Activated T-cell treated with anti-CD3 and anti-CD28 coated beads, Interleukin-2, amount 50 U/mL, for 72 hours (primary cell): ENCODE measurements at places on chromosomes 12 and 14. TPM values are rescaled to one million over a fixed set of nuclear protein-coding genes. Genes with fewer than 3 reads are reported as not detected.

The NFE2 gene
- total RNA-seq = 0.19 TPM

The MUCL1 gene
- not detected for total RNA-seq

The SLC17A8 gene
- not detected for total RNA-seq

The TEX22 gene
- total RNA-seq = 1.8 TPM

The NPAS3 gene
- total RNA-seq = not detected

The CISTR gene
- not detected for total RNA-seq

The UBC gene
- total RNA-seq = 1,182 TPM

The SLCO1B3 gene
- not detected for total RNA-seq

The PLA2G1B gene
- not detected for total RNA-seq

The CRIP1 gene
- 174 TPM for total RNA-seq

The SLCO1B1 gene
- total RNA-seq = not detected

The CACNA1C gene
- 0.14 TPM for total RNA-seq

The MYH7 gene
- 0.56 TPM for total RNA-seq

DNA sequence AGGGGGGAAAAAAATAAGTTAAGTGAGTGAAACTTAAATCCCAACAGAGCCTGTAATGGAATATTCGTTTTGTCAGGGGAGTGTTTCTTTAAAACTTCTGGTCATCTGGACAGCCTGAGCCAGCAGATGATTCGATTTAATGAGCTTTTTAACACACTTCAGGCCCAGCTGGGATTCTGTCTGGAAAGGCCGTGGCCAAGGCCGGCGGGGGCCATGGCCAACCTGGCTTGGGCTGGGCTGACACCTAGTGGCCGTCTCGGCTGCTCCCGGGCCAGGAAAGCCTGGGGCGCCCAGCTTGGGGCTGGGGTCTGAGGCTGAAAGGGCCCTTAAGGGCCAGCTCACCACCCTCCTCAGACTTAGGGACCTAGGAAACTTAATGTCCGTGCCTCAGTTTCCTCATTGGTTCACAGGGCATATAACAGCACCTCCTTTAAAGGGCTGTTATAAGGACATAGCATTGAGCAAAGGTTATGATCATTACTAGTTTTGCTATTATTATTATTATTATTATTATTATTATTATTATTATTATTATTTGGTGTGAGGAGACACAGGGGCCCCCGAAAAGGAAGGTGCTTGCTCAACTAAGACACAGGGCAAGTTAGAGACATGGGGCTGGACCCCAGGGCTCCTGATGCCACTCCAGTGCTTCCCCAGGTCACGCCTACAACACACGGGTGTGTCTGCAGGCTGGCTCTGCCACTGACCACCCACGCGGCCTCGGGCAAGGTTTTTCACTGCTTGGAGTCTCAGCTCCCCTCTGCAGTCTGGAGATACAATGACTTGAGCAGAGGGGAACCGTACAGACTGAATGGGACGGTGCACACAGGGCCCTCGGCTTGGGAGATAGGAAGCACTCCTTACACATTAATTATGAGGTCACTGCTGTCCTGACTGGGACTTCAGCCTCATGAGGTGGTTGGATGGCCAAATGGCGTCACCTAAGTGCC lies 84.0 kb downstream of the SYNE3 start:
- H3K27me3 ChIP-seq = no peaks in the 10 kb centered on the region
- peaks cover 11% of the 10 kb centered on the region for H3K36me3 ChIP-seq
- no peak overlapping the region for H3K4me3 ChIP-seq
- H3K27ac ChIP-seq = no peak overlapping the region
- DNase-seq = no peak

DNA sequence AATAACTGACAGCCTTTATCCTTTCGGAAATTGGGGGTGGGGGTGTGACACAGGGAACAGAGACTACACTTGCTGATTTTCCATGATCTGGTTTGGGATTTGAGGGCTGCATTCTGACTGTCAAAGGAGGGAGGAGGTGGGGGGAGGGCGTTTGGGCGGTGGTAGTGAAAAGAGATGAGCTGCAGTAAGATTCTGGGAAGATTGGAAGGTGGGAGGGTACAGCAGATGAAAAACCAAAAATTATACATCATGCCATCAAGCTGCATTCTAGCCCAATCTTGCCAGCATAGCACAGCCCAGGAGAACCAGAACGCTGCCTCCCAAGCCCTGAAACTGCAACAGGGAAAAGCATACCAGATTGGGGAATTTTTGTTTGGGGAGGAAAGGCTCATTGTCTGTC lies 2.4 kb downstream of the RND1 start:
- no peaks in the 10 kb centered on the region for H3K36me3 ChIP-seq
- no peak overlapping the region for H3K4me3 ChIP-seq
- H3K27me3 ChIP-seq = peaks cover 37% of the 10 kb centered on the region
- DNase-seq = no peak
- no peak overlapping the region for H3K27ac ChIP-seq
- H3K4me1 ChIP-seq = peaks cover 31% of the 10 kb centered on the region

DNA sequence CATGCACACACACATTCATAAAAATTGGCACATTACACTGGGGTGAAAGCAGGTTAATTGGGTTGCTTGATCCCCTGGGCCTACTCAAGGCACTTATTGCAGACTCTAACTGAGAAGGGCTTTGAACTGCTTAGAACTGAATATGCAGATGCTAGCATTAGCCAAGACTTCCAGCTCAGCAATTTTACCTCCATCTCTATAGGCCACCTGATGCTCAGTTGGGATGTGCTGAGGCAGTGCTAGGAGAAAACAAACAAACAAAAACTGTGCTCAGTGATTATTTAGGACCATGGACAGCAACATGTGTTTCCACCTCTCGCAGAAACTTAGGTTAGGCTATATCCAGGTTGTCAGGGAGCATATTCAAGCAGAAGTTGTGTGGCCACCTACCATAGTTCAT lies 124.8 kb upstream of the WSCD2 start:
- no peaks in the 10 kb centered on the region for H3K36me3 ChIP-seq
- H3K27ac ChIP-seq = no peak overlapping the region
- peaks cover 19% of the 10 kb centered on the region for H3K27me3 ChIP-seq
- no peak for DNase-seq
- H3K4me3 ChIP-seq = no peak overlapping the region
- H3K4me1 ChIP-seq = peaks cover 4% of the 10 kb centered on the region

GRCh38 chr12:70581208-70581607 lies 56.0 kb downstream of the PTPRB start:
- DNase-seq = no peak
- H3K4me1 ChIP-seq = no peaks in the 10 kb centered on the region
- H3K27me3 ChIP-seq = peaks cover 7% of the 10 kb centered on the region
- no peak overlapping the region for H3K4me3 ChIP-seq
- H3K27ac ChIP-seq = no peak overlapping the region

DNA sequence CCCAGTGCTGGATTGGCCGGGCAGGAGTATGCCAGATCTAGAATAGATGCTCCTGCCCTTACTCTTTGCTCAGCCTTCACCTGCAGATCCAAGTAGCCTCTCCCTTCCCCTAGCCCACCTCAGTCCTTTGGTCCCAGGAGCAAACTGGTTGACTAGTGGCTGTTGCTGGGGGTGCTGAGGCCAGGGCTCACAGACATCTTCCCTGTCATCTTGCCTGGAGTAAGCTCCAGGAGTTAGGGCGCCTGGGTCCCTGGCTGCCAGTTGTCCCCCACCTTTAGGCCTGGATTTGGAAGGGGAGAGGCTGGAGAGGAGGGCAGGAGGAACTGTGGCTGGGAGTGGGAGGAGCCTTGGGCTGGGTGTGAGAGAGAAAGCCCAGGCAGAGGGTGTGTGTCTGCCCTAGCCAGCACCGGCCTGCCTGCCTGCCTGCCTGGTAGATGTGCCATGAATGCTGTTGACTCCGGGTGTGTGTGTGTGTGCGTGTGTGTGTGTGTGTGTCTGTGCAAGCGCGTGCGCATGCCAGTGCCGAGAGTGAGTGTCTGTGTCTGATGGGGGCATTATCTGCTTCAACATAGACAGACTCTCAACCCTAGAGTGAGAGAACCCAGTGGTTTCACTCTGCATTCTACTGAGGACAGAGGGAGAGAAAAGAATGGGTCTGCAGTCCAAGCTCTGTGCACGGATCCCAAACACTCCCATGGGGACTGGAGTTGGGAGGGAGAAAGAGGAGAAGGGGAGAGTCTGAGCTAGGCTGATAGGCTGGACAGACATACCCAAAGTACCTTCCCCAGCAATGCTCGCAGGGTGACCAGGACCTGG lies 845 bp upstream of the RARG start:
- H3K27ac ChIP-seq = peak overlapping the region; percentile 50
- H3K4me1 ChIP-seq = peaks cover 56% of the 10 kb centered on the region
- no peaks in the 10 kb centered on the region for H3K36me3 ChIP-seq
- H3K27me3 ChIP-seq = no peaks in the 10 kb centered on the region
- peak overlapping the region; percentile 91 for H3K4me3 ChIP-seq
- peak; percentile 36 for DNase-seq

GRCh38 chr14:100738704-100739131 lies 12.0 kb downstream of the DLK1 start:
- no peak for DNase-seq
- no peak overlapping the region for H3K4me3 ChIP-seq
- H3K36me3 ChIP-seq = no peaks in the 10 kb centered on the region

GRCh38 chr14:91873471-91874415 lies 6.4 kb upstream of the TC2N start:
- H3K4me1 ChIP-seq = peaks cover 91% of the 10 kb centered on the region
- peak overlapping the region; percentile 33 for H3K27ac ChIP-seq
- no peaks in the 10 kb centered on the region for H3K36me3 ChIP-seq
- no peaks in the 10 kb centered on the region for H3K27me3 ChIP-seq
- peak overlapping the region; percentile 77 for H3K4me3 ChIP-seq
- peak; percentile 79 for DNase-seq

DNA sequence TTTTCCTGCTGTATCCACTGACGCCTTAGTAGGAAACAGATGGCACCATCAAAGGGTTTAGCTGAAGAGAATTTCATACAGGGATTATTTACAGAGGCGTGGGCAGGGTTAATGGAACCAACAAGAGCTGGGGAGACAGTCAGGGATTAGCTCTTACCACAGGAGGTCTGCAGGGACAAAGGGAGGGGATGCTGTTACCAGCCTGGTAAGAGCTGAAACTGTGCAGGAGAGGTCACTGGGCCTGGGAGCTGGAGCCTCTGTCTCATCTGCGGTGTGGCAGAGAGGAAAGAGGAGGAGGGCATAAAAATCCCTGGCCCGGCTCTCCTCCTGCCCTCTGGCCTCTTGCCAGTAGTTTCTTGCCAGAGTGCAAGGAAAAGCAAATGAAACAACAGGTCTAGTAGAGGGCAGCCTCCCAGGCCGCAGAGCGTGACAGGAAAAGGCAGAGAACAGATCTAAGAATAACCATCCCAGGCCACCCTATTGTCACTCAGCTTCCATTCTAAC lies 18.9 kb upstream of the POC1B start:
- no peak overlapping the region for H3K4me3 ChIP-seq
- H3K4me1 ChIP-seq = peaks cover 7% of the 10 kb centered on the region
- no peaks in the 10 kb centered on the region for H3K27me3 ChIP-seq
- no peak overlapping the region for H3K27ac ChIP-seq

DNA sequence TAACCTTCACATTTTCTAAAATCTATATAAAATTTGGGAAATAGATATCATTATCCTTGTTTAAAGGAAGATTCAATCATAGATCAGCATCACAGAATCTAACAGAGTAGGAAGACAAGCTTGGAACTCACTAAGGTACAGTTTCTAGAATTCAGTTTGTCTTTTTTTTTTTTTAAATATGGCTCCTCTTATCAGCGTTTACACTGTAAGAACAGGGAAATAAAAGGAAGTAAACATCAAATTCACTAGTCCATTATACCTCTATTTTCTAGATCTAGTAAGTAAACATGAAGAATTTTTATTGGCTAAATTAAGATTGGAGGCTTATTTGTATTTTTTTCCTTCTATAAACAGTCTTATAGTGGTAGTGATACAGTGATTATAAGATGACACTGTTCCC lies 144.9 kb downstream of the LRIG3 start:
- H3K4me1 ChIP-seq = no peaks in the 10 kb centered on the region
- H3K36me3 ChIP-seq = no peaks in the 10 kb centered on the region
- no peak overlapping the region for H3K27ac ChIP-seq
- no peak overlapping the region for H3K4me3 ChIP-seq

DNA sequence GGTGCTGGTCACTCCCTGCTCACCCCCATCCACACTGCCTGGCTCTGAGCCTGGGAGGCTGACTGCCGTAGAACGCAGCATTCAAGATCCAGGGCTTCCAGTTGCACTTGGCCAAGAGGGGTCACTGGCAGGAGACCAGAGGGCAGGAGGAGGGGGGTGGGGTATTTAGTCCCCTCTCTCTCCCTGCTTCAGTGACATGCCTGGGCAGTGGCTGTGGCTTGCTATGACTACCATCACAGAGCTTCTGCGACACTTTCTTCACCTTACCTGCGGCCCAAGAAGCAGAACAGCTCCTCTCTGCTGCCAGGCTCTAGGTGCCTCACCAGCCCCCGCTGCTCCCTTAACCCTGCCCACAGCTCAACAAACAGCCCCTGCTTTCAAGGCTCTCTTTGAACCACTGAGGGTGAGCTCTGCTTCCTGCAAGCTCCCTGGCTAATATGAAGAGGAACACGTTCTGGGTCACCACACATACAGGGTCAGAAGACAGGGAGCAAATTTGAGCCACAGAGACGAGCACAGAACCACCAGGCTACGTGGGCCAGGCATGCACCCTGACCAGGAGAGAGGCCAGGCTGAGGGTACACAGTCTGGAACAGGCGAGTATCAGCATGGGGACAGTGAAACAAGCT lies 55.7 kb downstream of the ITPK1 start:
- no peaks in the 10 kb centered on the region for H3K36me3 ChIP-seq
- H3K4me1 ChIP-seq = peaks cover 36% of the 10 kb centered on the region
- H3K27me3 ChIP-seq = no peaks in the 10 kb centered on the region
- DNase-seq = peak; percentile 26
- no peak overlapping the region for H3K27ac ChIP-seq

- DNase-seq = no peak
- peaks cover 92% of the 10 kb centered on the region for H3K4me1 ChIP-seq
- peak overlapping the region; percentile 44 for H3K27ac ChIP-seq
- H3K36me3 ChIP-seq = peaks cover 15% of the 10 kb centered on the region
Observed at GRCh38 chr14:69657950-69658355, 46.6 kb downstream of the SUSD6 start.

GRCh38 chr14:83994020-83994419 lies 1535.9 kb upstream of the FLRT2 start:
- no peaks in the 10 kb centered on the region for H3K4me1 ChIP-seq
- DNase-seq = no peak
- no peaks in the 10 kb centered on the region for H3K36me3 ChIP-seq

DNA sequence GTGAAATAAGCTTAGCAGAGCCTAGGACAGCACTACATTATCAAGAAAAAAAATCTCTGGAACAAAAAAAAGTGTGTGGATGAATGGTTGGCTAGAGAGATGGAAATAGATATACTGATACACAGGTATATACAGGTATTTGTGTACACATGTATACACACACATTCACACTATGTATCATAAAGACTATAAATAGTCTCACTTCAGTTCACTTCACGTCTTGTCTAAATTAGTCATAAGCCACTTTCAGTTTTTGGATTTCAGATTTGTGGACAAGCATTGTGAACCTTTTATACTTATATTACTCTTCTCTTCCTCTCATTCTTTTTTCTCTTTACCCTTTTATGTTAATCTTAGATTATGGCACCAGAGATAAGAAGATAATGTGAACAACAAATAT lies 41.8 kb upstream of the SLC6A15 start:
- H3K4me1 ChIP-seq = no peaks in the 10 kb centered on the region
- H3K4me3 ChIP-seq = no peak overlapping the region
- no peak for DNase-seq
- no peaks in the 10 kb centered on the region for H3K27me3 ChIP-seq
- H3K27ac ChIP-seq = no peak overlapping the region

- no peak overlapping the region for H3K4me3 ChIP-seq
- H3K36me3 ChIP-seq = peaks cover 2% of the 10 kb centered on the region
- H3K27me3 ChIP-seq = no peaks in the 10 kb centered on the region
- DNase-seq = no peak
- H3K4me1 ChIP-seq = peaks cover 32% of the 10 kb centered on the region
Observed at GRCh38 chr12:121237415-121237814, 27.5 kb downstream of the P2RX4 start.
